ENCODE measurements at places on chromosomes 12 and 14.

- no peak for DNase-seq
Measured at GRCh38 chr14:50967790-50968189, 23.5 kb upstream of the PYGL start.

DNA sequence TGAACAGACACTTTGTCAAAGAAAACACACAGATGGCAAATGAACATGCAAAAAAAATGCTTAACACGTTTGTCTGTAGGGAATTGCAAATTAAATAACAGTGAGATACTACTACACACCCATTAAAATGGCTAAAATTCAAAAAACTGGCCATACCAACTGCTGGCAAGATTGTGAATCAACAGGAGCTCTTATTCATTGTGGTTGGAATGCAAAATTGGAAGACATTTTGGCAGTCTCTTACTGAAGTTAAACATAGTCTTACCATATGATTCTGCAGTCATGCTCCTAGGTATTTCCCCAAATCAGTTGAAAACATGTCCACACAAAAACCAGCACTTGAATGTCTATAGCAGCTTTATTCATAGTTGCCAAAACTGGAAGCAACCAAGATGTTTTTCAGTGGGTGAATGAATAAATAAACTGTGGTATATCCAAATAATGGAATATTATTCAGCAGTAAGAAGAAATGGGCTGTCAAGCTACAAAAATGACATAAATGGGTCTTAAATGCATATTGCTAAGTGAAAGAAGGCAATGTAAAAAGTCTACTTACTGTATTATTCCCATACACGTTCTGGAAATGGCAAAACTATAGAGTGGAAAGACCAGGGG, 91.4 kb downstream of the PLEKHA5 start:
- peak; percentile 36 for DNase-seq

DNA sequence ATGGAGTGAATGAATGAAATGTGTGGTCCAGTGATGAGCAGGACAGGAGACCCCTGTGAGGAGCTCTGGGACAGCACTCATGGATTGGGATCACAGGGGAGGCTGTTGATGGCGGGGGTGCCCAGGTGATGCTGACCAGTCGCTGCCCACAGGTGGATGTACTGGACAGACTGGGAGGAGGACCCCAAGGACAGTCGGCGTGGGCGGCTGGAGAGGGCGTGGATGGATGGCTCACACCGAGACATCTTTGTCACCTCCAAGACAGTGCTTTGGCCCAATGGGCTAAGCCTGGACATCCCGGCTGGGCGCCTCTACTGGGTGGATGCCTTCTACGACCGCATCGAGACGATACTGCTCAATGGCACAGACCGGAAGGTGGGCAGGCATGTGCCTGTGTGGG, 13.3 kb upstream of the LRP1-AS start:
- DNase-seq = no peak

- DNase-seq = no peak
Measured at GRCh38 chr14:63877550-63877939, 24.7 kb downstream of the SYNE2 start.

- peak; percentile 22 for DNase-seq
Measured at GRCh38 chr14:74290415-74290814, 12.3 kb downstream of the ABCD4 start.

DNA sequence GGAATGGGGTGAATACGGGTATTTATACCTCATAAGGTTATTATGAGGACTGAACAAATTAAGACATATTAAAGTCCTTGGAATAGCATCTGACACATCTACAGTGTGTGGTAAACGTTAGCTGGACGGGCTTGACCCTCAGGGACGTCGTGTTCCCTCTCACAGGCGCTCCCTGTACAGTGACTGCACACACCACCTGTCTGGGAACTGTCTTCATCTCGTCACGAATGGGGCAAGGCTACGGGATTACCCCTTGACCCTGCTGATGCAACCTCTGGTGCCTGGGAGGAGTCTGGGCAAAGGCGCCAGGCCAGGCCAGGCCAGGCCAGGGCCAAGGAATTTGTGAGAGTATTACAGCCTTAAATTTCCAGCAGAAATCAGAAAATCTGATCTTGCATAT, 191.1 kb downstream of the CALM1 start:
- DNase-seq = no peak

- DNase-seq = peak; percentile 41
Measured at GRCh38 chr12:49089821-49090773, 4.5 kb downstream of the DHH start.

DNA sequence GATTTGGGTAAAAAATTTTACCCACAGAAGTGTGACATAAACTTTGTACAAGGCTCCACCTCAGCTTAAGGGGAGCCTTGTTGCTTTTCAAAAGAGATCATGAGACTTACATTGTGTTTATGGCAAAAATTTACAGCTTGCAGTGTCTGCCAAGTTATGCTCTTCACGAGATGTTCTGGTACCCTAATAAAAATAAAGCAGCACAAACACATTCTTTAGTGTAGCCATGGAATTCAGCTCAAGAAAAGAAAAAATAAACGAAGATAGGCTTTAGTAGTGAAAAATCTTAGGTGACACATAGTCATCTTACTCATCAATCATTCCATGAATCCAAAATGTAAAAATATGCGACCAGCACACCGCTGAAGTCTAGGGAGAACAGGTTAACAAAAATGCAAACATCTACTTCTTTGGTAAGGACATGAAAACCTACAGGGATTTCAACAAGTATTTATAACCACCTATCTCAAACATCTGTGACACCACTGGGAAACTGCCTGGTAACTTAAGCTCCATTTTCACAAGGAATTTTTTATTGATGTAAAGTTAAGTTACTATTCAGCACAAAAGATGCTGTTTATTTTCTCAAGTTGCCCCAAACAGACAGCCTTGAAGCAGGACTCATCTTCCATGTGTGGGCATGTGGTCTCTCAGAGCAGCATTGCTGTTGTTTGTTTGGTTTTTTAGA, 32.9 kb downstream of the DMAC2L start:
- DNase-seq = no peak

- no peak for DNase-seq
Measured at GRCh38 chr14:91341751-91342154, 75.9 kb downstream of the CCDC88C start.

All from AG08395 (cell line).